NCI-H2029 (cell line): ENCODE measurements at places on chromosomes 5 and 9.

GRCh38 chr5:20575571-20575970, 587.6 kb upstream of the CDH18 start:
- no peak for DNase-seq

DNA sequence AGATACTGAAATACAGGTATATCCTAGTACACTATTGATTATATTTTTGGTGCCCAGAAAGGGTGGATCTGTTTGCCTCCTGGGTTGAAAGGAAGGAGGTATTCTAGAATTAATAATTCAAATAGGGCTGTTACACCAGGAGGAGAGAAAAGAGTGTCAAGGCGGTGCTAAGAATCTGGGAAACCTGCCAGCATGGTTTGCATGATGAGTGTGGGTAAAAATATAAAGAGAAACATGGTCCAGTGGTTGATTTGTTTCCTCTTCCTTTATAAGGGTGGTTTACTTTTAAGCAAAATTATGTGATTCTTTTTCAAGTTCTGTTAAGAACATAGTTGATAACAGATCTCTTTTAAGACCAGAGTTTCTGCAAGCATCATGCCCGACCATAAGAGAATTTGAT, 69.4 kb upstream of the NFIB start:
- no peak for DNase-seq

GRCh38 chr9:71582347-71582746, 186.0 kb downstream of the CEMIP2 start:
- DNase-seq, result no peak

- DNase-seq, result no peak
Measured at GRCh38 chr9:134316449-134317160, 9.7 kb upstream of the RXRA start.

DNA sequence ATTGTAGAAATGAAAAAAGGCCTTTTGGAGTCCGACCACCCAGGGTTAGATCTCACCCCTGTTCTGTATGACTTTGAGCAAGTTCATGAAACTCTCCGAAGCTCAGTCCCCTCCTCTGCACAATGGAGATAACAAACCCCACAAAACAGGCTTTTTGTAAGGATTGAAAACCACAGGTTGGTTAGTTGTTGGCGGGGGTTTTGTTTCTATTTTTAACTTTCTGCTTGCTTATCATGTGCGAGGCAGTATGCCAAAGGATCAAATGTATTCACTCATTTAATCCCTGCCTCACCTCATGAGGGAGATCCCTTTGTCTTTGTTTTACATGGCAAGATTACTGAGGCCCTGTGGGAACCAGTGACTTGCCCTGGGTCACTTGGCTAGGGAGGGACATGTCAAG, 539.1 kb downstream of the CDK5RAP2 start:
- DNase-seq, result no peak

DNA sequence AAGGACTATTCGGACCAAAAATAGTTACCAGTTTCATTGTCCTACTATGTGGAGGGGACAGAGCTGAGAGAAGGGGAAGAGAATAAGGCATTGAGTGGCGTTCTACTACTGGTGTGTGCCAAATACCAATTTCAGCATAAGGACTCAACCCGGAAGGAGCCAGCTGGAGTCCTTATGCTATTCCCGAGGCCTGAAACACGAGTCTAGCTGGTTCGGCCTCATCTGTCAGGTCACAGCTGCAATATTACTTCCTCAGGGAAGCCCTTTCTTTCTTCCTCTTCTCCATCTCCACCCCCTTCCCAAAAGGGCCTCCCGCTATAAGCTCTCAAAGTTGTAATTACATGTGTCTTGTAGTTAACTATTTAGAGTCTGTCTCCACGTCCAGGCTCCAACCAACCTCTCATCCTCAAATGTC, 20.5 kb upstream of the FER start:
- peak; percentile 6 for DNase-seq

DNA sequence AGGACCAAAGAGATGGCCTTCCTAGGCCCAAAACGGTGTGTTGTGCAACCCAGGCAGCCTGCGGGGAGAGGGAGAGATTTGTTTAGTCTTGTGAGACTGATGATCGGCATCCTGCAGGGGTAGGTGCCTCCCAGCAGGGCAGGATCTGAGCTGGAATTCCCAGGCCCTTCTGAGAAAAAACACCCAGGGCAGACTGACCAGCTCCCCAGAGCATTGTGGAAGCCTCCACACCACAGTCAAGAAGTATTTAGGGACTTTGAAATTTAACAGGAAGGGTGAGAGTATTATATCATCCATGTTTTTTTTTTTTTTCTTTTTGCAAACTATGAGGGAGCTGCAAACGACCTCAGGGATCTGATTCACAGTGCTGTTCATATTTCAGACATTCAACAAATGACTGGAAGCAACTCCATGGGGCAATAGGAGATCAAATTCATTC, 104.5 kb upstream of the LHFPL2 start:
- DNase-seq, result no peak

DNA sequence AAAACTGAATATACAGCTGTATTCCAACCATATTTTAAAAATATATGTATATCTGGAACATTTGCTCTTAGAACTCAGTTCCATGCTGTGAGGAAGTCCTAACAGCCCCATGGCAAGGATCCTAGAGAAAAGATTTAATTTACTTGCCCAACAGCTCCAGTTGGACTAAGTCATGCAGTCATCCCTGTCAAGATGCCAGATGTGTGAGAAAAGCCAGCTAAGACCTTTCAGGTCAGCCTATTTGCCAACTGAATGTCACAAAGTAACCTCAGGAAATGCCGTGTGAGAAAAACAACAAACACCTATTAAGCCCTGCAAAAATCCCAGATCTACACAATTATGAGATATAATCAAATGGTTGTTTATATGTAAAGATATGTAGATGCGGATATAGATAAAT, 416.3 kb downstream of the NR2F1-AS1 start:
- DNase-seq, result no peak

DNA sequence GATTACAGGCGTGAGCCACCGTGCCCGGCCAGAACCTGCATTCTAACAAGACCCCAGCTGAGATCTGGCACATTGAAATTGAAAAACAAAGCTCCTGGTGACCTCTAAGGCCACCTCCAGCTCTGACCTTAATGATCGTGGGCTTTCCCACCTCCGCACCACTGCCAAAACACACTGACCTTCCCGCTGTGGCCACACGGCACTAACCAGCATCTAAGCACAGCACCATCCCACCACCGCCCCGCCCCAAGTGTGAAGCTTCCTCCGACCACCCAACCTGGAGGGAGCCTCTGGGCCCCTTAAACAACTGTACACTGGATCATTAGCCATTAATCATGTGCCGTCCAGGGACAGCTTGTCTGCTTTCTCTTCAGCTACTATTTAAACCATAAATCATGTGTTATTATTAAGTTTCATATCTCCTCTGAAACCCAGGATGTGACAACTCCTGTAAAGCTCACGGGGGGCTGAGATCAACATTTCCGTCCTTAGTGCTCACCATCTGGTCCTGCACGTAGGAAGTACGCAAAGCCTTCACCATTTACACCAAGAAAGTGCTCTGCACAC, 80.6 kb downstream of the COL23A1 start:
- no peak for DNase-seq

DNA sequence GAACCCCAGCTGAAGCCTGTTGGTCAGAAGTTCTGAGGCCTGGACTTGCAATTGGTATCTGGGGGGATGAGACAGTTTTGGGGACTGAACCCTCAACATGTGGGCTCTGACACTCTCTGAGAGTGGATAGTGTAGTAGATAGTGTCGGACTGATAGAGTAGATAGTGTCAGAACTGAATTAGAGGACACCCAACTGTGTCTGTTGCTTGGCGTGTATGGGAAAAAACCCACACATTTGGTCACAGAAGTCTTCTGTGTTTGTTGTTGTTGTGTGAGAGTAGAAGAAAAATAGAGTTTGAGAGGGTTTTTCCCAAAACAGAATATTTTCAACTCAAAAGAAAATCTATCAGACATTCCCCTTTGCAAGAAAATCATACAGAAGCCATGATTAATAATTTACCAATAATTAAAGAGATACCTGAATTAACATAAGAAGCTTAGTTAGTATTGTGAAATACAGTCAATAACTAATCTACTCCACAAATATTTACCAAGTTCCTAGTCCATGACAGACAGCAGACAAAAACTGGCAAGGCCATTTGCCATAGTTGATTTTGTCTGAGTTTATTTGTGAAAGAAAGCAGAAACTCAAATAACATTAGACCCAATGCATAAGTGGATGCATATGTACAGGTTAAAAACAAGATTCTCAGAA, 170.9 kb downstream of the CTNND2 start:
- DNase-seq, result no peak

DNA sequence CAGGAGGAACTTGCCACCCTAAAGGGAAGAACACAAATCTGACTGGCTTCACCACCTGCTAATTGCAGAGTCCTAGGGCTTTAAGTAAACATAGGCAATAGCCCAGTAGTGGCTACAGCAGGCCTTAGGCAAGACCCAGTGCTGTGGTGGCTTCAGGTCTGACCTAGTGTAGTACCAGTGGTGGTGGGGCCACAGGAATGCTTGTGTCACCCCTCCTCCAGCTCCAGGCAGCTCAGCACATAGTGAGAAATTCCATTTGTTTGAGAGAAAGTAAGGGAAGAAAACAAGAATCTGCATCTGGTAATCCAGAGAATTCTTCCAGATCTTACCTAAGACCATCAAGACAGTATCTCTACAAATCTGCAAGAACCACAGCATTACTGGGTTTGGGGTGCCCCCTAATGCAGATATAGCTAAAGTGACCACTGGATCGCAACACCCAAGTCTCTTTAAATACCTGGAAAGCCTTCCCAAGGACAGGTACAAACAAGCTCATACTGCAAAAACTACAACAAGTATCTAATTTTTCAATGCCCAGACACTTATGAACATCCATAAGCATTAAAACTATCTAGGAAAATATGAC, 102.6 kb upstream of the TRPM3 start:
- no peak for DNase-seq

DNA sequence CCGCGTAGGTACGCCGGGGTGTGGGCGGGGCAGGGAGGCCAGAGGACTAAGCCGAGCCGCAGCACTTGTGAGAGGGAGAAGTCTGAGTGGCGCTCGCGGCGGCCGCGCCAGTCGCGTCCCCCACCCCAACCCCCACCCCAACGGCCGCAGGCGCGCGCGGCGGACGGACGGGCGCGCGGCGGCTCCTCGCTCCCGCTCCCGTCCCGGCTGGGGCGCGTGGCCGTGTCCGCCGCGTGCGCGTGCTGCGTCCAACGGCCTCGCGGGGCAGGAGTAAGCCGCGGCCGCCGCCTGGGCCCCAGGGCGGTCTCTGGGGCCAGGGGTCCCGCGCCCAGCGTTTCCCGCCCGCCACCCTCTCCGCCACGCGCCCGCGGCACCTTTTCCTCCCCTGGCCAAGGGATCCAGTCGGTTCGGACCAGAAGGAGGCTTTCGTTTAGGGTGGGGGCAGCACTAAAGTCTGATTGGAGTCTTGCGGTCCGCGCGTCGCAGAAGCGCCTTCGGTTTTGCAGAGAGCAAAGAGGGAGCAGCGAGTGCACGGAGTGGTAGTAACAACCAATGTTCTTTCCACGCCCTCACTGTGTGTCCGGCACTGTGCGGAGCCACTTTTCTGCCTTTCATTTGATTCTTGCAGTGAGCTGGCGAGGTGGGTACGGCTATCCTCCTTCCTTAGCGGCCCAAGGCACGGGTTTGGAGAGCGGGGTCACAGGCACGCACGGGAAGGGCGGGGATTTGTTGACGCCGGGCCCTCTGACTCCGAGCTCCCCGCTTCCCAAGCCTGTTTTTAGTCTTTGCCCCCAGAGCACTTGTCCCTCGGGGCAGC, 483 bp downstream of the G3BP1 start:
- peak; percentile 12 for DNase-seq

GRCh38 chr9:134994926-134995791, 77.4 kb upstream of the FCN1 start:
- DNase-seq, result no peak

DNA sequence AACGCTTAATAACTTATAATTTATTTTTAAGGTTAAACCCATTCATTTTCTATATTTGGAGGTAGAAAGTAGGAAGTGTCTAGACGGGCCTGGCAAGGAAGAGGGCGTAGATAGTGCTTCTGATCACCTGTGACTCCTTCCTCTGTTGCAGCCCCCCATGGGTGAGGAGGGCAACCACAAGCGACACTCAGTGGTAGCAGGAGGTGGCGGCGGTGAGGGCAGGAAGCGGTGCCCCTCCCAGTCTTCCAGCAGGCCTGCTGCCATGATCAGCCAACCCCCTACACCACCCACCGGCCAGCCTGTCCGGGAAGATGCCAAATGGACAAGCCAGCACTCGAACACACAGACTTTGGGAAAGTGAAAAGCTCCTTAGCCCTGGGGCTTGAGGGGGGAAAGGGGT, 36.7 kb downstream of the FAXDC2 start:
- DNase-seq, result no peak

DNA sequence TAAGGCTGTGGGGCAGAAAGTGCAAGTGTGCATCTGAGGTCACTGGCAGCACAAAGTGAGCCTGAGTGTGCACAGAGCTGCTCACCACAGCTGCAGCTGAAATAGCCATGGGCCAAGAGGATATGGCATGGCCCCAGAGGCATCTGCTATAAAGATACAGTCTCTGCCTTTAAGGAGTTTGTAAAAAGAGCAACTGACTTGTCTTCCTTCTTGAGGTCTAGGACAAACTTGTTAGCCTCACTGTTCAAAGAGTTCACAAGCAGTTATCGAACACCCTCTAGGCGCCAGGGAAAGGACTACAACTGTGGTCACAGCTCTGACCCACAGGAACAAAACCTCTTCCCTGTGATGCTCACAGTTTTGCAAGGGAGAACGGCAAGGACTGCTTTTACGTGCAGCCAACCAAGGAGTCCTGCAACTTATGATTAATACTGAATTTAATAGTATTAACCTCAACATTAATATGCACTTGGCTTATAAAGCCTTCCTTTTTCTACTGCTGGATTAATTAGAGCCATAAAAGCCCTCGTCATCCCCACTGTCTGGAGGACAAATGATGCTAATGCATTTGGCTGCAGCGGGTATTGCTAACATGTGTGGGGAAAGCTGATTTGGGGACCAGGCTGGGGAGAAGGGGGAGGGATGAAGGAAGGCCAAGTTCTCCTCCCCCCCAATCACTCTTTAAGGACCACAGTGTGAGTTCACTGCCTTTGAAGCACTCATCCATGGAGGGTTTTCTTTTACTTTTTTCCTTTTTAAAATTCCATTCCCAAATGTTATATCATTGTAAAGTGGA, 189.8 kb upstream of the TRIM32 start:
- no peak for DNase-seq

DNA sequence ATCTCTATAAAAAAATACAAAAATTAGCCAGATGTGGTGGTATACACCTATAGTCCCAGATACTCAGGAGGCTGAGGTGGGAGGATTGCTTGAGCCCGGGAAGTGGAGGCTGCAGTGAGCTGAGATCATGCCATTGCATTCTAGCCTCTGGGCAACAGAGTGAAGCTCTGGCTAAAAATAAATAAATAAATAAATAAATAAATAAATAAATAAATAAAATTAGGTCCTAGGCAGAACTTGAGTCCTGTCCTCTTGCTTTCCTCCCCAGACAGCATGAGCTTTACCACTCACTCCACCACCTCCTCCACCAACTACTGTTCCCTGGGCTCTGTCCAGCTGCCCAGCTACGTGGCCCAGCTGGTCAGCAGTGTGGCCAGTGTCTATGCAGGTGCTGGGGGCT, 31.6 kb upstream of the SPZ1 start:
- no peak for DNase-seq

GRCh38 chr5:7728076-7728475, 122.9 kb downstream of the CFAP90 start:
- no peak for DNase-seq
